ENCODE measurements at places on chromosomes 3 and 15.

DNA sequence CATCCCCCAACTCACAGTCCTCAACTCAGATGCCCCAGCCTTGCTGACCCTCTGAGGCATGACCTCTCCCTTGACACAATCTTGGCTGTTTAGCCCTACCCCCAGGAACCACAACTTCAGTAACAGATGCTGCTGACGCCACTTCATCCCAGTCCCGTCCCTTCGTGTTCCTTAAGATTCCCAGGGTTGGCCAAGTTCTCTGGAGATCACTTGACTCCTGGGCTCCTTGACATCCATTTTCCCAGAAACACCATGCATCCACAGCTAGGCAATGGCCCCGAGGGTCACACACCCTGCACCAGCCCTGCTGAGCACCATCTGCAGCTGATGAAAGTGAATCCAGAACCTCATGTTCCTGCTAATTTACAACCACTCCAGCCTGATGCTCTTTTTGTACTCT, 6.9 kb downstream of the RTP2 start:
- no peak for DNase-seq

GRCh38 chr15:73233623-73234022, 135.1 kb downstream of the HCN4 start:
- DNase-seq = no peak

DNA sequence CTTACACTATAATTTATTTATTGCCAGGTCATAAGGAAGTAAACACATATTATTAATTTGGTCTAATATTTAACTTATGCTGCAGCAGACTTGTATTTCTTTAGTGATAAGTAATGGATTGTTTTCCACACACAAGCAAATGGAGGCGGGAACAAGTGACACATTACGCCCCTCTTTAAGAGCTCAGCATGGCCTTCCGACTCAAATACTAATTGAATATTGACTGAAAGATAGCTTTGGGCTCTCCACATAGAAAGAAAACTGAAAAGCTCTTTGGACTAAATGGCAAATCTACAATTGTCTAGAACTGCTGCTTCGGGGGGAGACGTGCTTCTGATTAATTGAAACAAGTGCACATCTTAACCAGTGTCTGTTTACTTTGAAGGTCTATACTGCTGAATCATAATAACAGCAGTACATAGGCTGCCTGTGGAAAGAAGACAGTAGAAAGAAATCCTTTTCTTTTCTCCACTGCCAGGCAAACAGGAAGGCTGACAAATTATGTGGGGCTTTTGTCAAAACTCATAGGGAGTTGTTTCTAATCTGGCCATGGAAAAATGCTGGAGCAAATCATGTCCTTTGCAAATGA, 15.9 kb downstream of the CADPS start:
- no peak for DNase-seq

GRCh38 chr15:70379134-70379533, 281.4 kb upstream of the TLE3 start:
- DNase-seq = no peak

- no peak for DNase-seq
Measured at GRCh38 chr3:138375447-138375846, 27.1 kb downstream of the MRAS start.

DNA sequence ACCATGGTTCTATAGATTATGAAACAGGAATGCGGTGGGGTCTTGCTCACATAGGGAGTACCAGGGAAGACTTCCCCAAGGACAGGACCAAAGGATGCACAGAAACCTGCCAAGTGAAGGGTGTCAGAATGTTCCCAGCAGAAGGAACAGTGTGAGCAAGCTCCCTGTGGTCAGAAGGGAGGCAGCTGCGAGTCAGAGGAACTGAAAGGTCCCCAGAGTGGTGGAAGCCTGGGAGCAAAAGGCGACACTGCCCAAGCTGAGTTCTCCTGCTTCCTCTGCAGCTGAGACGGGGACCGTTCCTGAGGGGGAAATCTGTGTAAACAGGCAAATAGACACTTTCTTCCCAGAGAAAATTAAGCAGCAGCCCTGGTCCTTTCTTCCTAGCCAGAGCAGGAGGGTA, 14.2 kb upstream of the SLC6A6 start:
- DNase-seq = no peak

DNA sequence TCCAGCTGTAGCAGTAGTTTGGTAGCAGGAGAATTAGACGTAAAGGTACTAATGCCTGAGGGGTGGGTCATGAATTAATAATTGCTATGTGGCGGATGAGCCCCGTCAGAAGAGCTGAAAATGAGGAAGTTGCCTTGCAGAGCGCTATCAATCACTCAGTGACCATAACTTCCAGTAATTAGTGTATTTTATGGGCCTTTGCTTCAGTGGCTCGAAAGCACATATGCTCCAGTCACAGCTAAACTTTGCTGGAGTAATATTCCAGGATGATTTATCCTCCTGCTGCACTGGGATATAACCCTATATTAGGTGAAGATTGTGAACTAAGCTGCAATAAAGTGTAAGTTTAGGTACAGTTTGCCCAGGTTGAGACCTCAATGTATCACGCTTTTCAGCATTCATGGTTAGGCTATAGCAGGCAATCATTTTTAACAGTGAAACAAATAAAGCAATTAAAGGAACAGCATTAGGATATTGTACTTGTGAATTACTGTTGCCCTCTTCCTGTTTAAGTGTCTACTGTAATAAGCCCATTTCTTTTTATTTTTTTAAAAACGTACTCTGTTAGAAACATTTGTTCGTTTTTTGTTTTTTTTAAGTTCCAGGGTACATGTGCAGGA, 104.6 kb upstream of the SKOR1 start:
- DNase-seq = no peak

GRCh38 chr3:2166552-2166951, 67.9 kb downstream of the CNTN4 start:
- no peak for DNase-seq

- no peak for DNase-seq
Measured at GRCh38 chr15:45641374-45641781, 6.5 kb downstream of the SQOR start.
